ENCODE measurements at places on chromosomes 2 and 18. TPM values are rescaled to one million over a fixed set of nuclear protein-coding genes. Genes with fewer than 3 reads are reported as not detected.

The TEKT4 gene
- not detected for total RNA-seq

- H3K4me3 ChIP-seq: no peak overlapping the region
- H3K36me3 ChIP-seq: no peaks in the 10 kb centered on the region
- H3K4me1 ChIP-seq: no peaks in the 10 kb centered on the region
- H3K27me3 ChIP-seq: no peaks in the 10 kb centered on the region
- no peak for DNase-seq
- no peak overlapping the region for H3K27ac ChIP-seq
Measured at GRCh38 chr2:107359021-107359420, 467.7 kb upstream of the RGPD4 start.

GRCh38 chr18:80033181-80034067 is 810 bp upstream of the RBFA start:
- H3K4me1 ChIP-seq: peaks cover 23% of the 10 kb centered on the region
- H3K36me3 ChIP-seq: peaks cover 6% of the 10 kb centered on the region
- peak overlapping the region; percentile 92 for H3K4me3 ChIP-seq
- H3K27ac ChIP-seq: peak overlapping the region; percentile 100

DNA sequence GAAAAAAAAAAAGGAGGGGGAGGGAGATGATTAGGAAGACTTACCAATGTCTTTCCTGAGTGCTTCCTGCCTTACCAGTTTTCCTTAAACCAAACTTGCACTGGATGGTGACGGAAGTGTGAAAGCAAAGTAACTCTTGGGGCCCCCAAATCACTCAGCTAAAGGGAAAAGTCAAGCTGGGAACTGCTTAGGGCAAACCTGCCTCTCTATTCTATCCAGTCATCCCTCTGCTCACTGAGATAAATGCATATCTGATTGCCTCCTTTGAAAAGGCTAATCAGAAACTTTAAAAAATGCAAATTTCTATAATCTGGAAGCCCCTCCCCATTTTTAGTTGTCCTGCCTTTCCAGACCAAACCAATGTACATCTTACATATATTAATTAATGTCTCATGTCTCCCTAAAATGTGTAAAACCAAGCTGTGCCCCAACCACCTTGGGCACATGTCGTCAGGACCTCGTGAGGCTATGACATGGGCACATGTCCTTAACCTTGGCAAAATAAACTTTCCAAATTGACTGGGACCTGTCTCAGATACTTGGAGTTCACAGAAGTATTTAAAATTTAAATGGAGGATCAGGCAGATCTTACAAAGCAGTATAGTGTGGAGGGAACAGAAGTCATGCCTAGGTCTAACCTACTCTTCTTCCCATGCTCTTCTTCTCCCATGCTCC is 7.2 kb upstream of the CYBRD1 start:
- no peaks in the 10 kb centered on the region for H3K27me3 ChIP-seq
- H3K4me1 ChIP-seq: peaks cover 14% of the 10 kb centered on the region
- H3K36me3 ChIP-seq: no peaks in the 10 kb centered on the region
- H3K4me3 ChIP-seq: no peak overlapping the region

The OSR1 gene
- total RNA-seq: 1.3 TPM

DNA sequence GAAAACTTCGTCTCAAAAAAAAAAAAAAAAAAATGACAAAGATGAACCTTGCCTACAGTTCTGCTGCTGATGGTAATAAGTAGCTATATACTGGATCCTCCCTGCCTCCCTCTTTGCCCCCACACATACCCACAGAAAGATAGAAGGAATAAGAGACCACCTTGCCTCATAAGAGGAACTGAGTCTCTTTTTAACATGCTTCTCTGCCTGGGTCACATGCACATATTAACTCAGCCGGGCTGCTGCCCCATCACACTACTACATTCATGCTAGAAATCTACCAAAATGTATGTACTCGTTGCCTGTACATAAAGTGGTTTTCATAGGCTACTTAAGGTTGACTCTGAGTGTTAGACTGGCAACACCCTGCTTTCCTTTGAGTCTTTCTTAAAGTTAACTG is 78.9 kb upstream of the B3GNT2 start:
- H3K4me3 ChIP-seq: no peak overlapping the region
- DNase-seq: no peak
- no peaks in the 10 kb centered on the region for H3K36me3 ChIP-seq
- no peak overlapping the region for H3K27ac ChIP-seq
- H3K27me3 ChIP-seq: no peaks in the 10 kb centered on the region

The MAB21L4 gene
- not detected for total RNA-seq

GRCh38 chr2:199933466-199933865 is 21.8 kb downstream of the TYW5 start:
- H3K27ac ChIP-seq: no peak overlapping the region
- H3K27me3 ChIP-seq: no peaks in the 10 kb centered on the region
- no peak overlapping the region for H3K4me3 ChIP-seq
- no peak for DNase-seq
- no peaks in the 10 kb centered on the region for H3K4me1 ChIP-seq

The L3MBTL4 gene
- not detected for total RNA-seq

GRCh38 chr18:30093376-30093775 is 949.2 kb downstream of the DSC3 start:
- no peaks in the 10 kb centered on the region for H3K27me3 ChIP-seq
- no peak for DNase-seq
- no peak overlapping the region for H3K4me3 ChIP-seq
- H3K36me3 ChIP-seq: no peaks in the 10 kb centered on the region

The TGIF1 gene
- total RNA-seq: 161 TPM

- no peak overlapping the region for H3K4me3 ChIP-seq
- no peaks in the 10 kb centered on the region for H3K27me3 ChIP-seq
- H3K36me3 ChIP-seq: peaks cover 84% of the 10 kb centered on the region
- no peak for DNase-seq
- H3K4me1 ChIP-seq: peaks cover 25% of the 10 kb centered on the region
- H3K27ac ChIP-seq: peak overlapping the region; percentile 0
Measured at GRCh38 chr2:28904802-28905457, 10.5 kb downstream of the WDR43 start.

GRCh38 chr2:74619651-74620297 is 28.4 kb downstream of the M1AP start:
- no peak overlapping the region for H3K4me3 ChIP-seq
- H3K27ac ChIP-seq: no peak overlapping the region
- peaks cover 42% of the 10 kb centered on the region for H3K27me3 ChIP-seq
- H3K4me1 ChIP-seq: no peaks in the 10 kb centered on the region

DNA sequence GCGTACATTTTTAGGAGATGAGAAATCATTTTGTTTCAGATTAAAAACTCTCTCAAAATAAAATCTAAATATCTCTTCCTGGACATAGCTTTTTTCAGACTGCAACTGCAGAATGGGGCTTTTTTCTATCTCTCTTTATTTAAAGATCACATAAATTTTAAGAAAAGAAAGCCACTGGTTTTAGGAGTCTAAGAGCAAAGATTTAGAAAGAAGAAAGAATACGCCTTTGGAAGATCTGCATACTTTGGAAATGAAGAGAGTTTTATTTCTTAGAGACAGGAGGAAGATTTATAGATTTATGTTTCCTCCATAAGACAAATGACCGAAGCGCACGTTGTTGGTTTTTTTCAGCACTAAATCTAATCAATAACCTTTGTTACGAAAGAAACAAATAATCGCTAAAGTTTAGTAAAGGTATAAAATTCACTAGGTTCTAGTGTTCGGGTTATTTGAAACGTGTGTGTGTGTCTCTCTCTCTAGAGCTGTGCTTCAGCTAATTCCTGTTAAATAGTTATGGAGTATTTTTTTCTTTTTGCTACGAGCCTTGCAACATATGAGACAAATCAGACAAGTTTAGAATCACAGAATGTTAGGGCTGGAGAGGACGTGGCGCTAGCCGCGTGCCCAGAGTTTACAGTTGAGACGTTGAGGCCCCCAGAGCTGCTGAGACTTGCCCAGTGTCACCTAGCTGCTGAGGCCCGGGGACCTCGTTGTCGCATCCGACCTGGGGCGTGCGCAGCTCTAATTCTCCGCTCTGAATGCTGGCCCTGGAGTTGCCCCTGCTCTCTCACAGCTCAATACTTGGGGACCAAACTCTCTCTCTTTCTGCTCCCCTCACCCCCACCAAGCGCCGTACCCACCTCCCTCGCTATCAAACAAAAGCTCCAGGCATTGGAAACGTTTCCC is 69.9 kb downstream of the CTAGE1 start:
- no peak overlapping the region for H3K27ac ChIP-seq
- no peak overlapping the region for H3K4me3 ChIP-seq
- H3K4me1 ChIP-seq: peaks cover 9% of the 10 kb centered on the region
- no peaks in the 10 kb centered on the region for H3K36me3 ChIP-seq

- no peaks in the 10 kb centered on the region for H3K36me3 ChIP-seq
- peaks cover 6% of the 10 kb centered on the region for H3K4me1 ChIP-seq
- no peak overlapping the region for H3K4me3 ChIP-seq
- H3K27me3 ChIP-seq: no peaks in the 10 kb centered on the region
Measured at GRCh38 chr2:122808286-122808969, 1053.0 kb downstream of the TSN start.

- no peaks in the 10 kb centered on the region for H3K36me3 ChIP-seq
- no peak overlapping the region for H3K27ac ChIP-seq
- H3K27me3 ChIP-seq: no peaks in the 10 kb centered on the region
- no peak for DNase-seq
- no peak overlapping the region for H3K4me3 ChIP-seq
- peaks cover 6% of the 10 kb centered on the region for H3K4me1 ChIP-seq
Measured at GRCh38 chr2:119469131-119469530, 37.5 kb downstream of the TMEM37 start.

DNA sequence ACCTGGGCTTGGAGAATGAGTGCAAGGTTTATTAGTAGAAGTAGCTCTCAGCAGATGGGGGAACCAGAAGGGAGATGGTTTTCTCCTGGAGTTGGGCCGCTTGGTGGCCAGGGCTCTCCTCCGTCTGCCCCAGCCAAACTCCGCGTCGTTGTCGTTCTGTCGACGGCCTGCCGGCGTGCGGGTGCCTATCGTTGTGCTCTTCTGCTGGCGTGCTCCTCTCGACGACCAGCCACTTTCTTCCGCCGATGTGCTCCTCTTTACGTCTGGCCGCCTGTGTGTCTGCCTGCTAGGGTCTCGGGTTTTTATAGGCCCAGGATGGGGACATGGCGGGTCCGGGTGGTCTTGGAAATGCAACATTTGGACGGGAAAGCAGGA is 119.1 kb downstream of the BMPR2 start:
- no peak for DNase-seq
- peaks cover 7% of the 10 kb centered on the region for H3K36me3 ChIP-seq
- no peak overlapping the region for H3K27ac ChIP-seq
- no peak overlapping the region for H3K4me3 ChIP-seq
- no peaks in the 10 kb centered on the region for H3K4me1 ChIP-seq

DNA sequence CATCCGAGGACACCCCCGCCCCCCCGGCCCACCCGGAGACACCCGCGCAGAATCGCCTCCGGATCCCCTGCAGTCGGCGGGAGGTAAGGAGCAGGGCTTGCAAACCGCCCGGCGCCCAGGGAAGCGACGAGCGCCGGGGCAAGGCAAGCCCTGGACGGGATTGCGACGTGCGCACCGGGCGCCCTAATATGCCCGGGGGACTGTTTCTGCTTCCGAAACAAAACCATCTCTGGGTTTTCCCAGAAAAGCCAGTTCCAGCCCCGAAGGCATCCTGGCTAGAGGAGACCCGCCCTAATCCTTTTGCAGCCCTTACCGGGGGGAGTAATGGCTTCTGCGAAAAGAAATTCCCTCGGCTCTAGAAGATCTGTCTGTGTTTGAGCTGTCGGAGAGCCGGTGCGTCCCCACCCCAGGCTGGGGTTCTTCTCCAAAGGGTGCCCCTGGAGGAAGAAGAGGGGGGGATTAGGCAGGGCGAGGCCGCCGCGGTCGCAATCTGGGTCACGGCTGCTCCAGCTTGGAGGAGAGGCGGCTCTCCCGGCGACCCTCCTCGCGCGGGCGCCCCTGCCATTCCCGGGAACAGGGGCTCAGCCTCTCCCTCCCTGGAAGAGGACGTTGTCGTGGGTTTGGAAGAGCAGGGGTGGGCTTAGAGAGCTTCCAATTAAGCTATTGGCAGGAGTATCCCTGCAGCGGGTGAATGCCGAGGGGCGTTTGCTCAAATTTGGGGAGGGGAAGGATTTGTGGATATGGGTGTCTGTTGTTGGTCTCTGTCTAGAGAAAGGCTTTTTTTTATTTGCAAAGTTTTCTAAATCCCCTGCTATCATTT is 521 bp downstream of the MYCN start:
- no peak overlapping the region for H3K27ac ChIP-seq
- no peak overlapping the region for H3K4me3 ChIP-seq
- H3K27me3 ChIP-seq: peaks cover 49% of the 10 kb centered on the region
- H3K36me3 ChIP-seq: no peaks in the 10 kb centered on the region

Data from MCF 10A (cell line).